ENCODE measurements at places on chromosomes 12 and 14. TPM values are rescaled to one million over a fixed set of nuclear protein-coding genes. Genes with fewer than 3 reads are reported as not detected.

Gene SYNE2
- 70.5 TPM for total RNA-seq

Gene TMEM117
- 1.4 TPM for total RNA-seq

GRCh38 chr12:87155621-87156020 is 873.6 kb downstream of the C12orf50 start:
- no peak for DNase-seq

DNA sequence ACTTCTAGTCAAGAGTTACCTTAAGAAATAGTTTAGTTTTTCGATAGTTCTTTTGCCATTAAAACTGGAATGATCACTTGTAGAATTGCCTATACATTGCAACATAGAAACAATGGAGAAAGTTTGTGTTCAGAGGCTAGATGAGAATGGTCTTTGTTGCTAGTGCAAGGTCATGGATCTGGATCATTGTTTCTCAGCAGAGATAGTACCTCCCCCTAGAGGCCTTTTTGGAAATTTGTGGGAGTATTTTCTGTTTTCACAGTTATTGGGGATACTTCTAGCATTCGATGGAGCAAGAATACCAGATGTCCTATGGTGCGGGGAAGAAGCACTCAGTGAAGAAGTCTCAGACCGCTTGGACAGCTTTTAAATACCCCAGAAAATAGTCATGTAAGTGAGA is 138.8 kb upstream of the HMGA2 start:
- no peak for DNase-seq

DNA sequence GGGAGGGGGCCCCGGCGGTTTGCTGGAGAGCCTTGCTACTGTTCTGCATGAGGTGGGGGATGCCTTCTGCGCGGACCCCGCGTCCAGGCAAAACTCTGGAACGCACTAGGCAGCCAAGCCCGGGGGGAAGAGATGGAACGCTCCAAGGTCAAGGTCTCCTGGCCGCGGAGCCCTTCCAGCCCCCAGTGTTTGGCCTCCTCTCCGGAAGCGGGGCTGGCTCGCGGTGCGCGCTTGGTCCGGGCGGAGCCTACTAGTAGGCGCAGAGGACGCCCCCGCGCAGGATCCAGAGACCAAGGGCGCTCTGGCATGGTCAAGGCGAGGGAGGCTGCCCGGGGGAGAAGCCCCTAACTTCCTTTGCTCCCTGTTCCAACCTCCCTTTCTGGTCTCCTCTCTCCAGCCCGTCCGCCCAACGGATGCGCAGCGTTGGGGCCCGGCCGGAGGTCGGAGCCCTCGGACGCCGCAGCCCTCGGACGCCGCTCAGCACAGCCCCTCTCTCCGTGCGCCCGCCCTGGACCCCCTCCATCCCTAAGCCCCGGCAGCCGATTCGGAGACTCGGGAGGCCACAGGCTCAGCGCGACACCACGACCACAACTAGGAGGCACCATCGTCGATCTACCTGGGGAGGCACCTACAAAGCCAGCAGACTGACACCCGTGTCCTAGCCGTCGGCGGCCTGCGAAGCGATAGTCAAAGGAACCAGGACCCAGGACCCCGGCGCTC is 669 bp upstream of the KCNK13 start:
- peak; percentile 47 for DNase-seq

- peak; percentile 47 for DNase-seq
Observed at GRCh38 chr14:103606963-103607668, 21.9 kb upstream of the KLC1 start.

Data from WTC11 (cell line).